ENCODE measurements at places on chromosomes 12 and 14.

GRCh38 chr14:104510794-104511611 is 68.6 kb upstream of the C14orf180 start:
- DNase-seq, result peak; percentile 76

DNA sequence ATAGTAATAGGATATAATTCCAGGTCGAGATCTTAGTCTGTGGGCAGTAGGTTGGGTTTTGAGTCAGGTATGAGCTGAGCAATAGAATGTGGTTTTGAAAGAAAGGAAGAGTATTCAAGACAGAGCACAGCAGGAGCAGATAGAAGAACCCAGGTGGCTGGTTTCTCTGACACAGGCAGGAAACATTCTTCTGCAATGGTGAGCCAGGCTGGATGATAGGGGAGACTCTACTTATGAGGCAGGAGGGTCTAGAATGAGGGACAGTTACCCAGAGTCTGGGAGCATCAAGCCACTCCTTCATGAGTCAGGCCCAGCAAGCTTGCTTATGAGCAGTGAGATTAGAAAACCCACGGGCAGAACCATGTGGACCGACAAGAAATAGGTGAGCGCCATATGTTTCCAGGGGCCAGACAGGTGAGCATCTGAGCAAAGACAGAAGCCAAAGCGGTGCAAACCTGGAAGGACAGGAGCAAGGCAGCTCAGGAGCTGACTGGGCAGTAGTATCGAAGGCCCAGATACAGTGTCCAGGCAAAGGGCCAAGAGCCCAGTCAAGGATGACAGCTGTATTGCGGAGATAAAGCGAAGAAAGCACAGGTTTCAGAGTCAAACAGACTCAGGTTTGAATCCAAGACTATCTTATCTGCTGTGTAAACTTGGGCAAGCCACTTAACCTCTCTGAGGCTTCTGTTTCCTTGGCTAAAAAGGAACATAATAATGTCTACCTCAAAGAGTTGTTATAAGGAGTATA is 22.5 kb upstream of the PCNX1 start:
- no peak for DNase-seq

GRCh38 chr14:36625014-36625413 is 36.6 kb upstream of the PAX9 start:
- no peak for DNase-seq

GRCh38 chr12:132253698-132254480 is 75.5 kb downstream of the GALNT9 start:
- no peak for DNase-seq

DNA sequence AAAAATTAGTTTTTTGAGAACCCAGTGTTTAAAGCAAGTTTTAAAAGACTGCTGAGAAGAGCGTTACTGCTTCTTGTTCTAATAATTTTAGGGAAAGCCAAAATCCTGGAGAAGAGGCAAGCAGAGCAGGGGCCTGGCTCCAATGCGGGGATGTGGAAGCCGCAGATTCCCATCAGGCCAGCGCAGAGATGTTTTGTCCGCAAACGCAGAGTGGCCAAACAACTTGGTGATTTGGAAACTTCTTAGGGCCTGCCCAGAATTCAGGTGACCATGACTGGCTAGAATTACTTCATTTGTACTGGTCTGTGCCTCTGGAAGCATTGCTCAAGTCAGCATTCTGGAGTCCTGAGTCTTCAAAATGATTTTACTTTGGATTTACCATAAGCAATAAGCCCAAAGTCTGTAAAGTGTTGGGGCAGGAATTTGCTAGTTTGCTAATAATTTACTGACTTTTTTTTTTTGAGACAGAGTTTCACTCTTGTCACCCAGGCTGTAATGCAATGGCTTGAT is 208.4 kb downstream of the PPM1H start:
- DNase-seq, result no peak

- DNase-seq, result no peak
Measured at GRCh38 chr14:54444681-54445080, 3.5 kb upstream of the CNIH1 start.

- DNase-seq, result no peak
Measured at GRCh38 chr12:126811391-126811790, 1455.6 kb upstream of the TMEM132C start.

DNA sequence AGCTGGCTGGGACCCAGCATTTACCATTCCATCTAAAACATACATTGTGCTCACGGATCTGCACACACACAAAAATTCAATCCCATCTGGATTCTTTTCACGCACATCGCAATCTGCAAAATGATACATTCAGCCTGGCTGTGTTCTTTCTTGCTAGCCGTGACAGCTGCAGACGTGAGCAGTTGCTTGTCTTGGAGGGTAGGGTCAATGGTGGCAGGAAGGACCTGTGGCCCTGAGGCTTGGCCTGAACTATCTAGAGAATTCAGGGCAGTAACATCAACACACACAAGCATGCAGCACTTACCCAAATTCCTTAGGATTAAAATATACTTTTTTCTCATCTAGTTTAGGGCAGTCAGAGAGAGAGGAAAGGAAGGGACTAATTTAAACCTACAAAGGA is 72.0 kb downstream of the DICER1 start:
- no peak for DNase-seq

GRCh38 chr12:53223389-53224060 is 8.5 kb downstream of the RARG start:
- peak; percentile 42 for DNase-seq

DNA sequence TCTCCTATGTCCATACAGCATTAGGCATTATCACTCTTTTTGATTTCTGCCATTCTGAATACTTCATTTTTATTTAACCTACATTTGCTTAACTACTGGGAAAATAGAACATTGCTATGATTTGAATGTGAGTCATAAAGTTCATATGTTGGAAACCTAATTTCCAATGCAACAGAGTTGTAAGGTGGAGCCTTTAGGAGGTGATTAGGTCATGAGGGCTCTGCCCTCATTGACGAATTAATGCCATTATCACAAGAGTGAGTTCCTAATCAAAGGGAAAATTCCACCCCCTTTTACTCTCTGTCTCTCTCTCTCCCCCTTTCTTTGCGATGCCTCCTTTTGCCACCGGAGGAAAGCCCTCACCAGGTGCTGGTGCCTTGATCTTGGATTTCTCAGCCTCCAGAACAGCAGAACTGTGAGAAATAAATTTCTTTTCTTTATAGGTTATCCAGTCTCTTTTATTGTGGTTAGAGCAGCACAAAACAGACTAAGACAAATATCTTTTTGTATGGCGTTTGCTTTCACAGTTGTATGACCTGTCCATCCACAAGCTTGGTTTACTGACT is 180.1 kb upstream of the ARID2 start:
- no peak for DNase-seq

GRCh38 chr14:92754966-92755365 is 6.5 kb upstream of the LGMN start:
- DNase-seq, result no peak

DNA sequence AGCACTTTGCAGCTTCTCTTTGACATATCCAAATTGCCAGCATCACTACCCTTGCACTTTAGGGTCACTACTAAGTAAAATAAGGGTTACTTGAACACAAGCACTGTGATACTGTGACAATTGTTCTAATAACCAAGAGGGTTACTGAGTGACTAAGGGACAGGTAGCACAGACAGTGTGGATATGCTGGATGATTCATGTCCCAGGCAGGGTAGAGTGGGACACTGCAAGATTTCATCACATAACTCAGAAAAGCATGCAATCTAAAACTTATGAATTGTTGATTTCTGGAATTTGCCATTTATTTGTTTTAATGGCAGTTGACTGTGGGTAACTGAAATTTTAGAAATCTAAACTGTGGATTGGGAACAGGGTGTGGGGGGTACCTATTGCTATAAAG is 218.8 kb downstream of the KITLG start:
- DNase-seq, result no peak

DNA sequence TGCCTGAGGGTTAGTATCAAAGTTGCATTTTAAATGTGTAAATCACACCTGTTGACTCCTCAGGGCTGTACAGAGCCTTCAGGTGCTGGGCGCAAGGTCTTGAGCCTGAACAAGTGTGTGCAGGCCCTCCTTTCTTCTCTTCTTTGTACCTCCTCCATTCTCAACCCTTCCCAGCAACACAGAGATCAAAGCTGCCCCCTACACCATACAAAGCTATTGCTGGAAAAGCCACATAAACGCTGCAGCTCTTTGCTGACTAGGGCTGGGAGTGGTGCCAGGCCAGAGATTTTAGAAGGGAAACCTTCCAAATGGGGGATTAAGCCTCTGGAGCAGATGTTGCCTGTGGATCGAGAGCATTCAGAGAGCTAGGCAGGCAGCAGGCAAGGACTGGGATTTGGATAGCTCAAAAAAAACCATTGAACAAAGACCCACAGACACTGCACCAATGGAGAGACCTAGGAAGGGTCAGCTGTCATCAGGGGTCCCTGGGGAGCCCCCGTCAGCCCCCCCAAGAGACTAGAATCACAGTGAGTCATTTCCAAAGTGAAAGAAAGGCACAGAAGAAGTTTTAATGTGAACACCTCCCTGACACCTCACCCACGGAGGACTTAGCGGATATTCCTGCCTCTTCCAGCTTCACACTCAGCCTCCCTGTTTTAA is 18.2 kb upstream of the SUSD6 start:
- no peak for DNase-seq

DNA sequence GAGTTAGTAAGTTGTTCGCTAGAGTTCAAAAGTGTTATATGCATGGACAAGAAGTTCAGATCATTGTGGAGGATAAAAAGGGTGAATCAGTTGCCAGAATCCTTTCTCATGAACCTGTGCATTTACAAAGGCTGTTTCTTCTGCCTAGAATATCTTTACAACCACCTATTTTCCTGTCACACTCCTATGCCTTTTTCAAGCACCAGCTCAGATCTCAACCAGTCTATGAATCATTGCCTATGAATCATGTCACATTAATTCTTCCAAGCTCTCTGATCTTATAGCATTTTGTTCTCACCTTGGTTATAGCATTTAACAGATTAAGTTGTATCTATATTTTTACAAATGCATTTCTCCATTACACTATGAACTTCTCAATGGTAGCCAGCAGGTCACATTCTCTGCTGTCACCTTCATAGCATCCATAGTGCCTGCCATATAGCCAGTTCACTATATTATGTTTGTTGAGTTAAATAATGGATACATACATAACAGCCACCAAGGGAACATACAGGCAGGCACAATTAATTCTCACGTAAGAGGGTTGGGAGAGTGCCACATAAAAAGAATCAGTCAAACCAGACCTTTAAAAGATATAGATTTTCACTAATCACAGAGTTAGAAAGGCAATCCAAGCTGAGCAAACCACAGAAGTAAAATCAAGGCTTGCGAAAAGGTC is 573.0 kb downstream of the FOXG1 start:
- no peak for DNase-seq

DNA sequence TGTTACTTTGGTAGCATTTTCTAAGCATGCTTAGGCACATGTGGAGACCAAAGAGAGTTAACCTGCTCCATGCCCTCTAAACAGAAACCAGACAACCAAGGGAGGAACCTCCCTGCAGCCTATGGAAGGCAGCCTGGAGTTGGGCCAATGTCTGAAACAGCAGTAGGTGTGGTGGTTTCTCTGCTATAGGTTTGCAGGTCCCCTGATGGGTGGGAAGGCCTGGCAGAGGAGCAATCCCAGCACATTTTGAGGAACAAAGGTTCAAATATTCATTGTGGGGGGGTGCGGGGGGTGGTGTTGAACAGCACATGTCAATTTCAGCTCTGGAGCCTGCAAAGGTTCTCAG is 65.4 kb downstream of the DACT1 start:
- no peak for DNase-seq

DNA sequence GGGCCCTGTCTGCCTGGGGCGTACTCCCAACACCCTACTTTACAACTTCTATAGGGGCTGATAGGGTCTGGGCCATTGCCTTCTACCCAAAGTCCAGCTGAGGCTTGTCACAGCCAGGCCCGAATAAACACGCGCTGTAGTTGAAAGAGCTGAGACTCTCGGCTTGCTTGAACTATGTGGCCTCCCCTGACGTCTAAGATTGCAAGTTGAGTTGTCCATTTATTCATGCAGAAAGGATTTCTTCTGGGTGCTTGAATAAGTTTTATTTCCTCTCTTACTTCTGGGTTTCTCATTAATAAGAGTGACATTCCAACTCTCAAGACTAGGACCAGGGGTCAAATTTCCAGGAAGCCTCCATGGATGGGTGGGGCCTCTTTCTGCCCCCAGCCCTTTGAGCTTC is 74.4 kb upstream of the VRK1 start:
- DNase-seq, result no peak

GRCh38 chr14:29503903-29504302 is 423.7 kb downstream of the PRKD1 start:
- DNase-seq, result no peak

GRCh38 chr14:100981809-100982208 is 78.3 kb upstream of the RTL1 start:
- no peak for DNase-seq

GRCh38 chr12:103877288-103877687 is 36.3 kb upstream of the NT5DC3 start:
- DNase-seq, result no peak

DNA sequence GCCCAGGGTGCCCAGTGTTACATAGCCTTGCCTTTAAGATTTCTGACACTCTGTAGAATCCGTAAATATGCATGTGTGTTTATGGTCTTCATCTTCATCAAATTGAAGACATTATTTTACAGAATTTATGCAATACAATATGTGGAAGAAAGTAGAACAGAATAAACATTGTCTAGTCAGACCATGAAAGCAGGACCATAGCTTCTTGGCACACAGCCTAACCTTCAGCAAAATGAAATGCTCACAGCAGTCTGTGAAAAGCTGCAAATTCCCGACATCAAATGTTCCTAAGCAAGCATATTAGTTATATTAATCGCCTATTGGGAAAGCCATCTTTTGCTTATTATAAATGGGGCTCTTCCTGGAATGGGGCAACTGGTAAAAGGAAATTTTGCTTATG is 111.3 kb upstream of the GARIN2 start:
- DNase-seq, result no peak

- DNase-seq, result no peak
Measured at GRCh38 chr14:99129211-99129696, 142.7 kb downstream of the BCL11B start.

DNA sequence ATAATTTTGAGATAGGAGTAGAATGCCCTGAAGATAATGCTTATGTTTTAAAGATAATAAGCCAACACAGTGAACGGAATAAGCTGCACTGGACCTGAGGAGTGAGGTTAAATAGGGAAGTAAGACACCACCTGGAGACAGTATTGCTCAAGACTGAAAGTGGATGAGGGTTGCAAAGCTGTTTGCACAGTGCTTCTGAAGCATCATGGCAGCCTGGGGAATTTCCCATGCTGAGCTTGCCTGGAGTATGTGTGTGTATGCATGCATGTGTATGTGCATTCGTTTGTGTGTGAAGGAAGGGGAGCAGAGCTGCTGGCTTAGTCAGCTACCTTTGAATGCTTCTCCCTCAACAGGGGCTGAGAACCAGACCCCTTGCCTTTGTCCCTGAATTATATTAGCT is 35.8 kb downstream of the BHLHE41 start:
- no peak for DNase-seq

DNA sequence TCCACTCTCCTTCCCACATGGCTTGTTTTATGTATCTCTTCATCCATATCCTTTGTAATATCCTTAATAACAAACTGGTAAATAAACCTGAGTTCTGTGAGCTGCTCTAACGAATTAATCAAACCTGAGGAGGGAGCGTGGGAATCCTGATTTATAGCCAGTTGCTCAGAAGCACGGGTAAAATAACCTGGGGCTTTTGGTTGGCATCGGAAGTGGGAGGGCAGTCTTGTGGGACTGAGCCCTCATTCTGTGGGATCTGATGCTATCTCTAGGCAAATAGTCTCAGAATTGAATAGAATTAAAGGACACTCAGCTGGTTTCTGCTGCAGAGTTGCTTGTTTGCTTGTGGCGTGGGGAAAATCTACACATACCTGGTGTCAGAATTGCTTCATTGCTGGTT is 17.5 kb upstream of the LDHB start:
- DNase-seq, result no peak

GRCh38 chr12:92164712-92165111 is 19.1 kb upstream of the BTG1 start:
- no peak for DNase-seq

GRCh38 chr12:24705216-24705615 is 243.7 kb downstream of the BCAT1 start:
- DNase-seq, result no peak
